Peyer's patch (tissue), 4 donors: ENCODE measurements at places on chromosomes 1 and 21.
A peak's percentile ranks its signal among the peaks of the same experiment; 100 is the strongest.

GRCh38 chr1:234848972-234849649, 239.1 kb upstream of the IRF2BP2 start:
- DNase-seq = no peak

- DNase-seq = no peak
These were observed 55.2 kb downstream of the DMRTB1 start for GRCh38 chr1:53514436-53514835.

DNA sequence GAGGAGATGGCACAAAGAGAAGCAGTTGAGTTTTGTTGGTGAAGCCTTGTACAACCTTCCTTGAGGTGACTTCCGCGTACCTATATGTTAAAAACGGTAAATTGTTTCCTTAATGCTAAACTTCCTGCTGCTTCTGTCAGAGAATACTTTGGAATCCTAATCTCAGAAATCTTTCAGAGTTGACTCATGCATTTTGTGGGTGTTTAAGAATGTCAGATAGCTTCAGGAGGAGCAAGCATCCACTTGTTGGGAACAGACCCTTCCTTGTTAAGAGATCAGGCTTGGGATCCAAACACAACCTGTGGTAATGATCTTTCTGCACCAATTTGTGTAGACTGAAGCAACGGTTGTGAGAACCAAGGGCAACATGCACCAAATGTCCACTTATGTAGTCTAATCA, 29.5 kb downstream of the AK4 start:
- no peak for DNase-seq

DNA sequence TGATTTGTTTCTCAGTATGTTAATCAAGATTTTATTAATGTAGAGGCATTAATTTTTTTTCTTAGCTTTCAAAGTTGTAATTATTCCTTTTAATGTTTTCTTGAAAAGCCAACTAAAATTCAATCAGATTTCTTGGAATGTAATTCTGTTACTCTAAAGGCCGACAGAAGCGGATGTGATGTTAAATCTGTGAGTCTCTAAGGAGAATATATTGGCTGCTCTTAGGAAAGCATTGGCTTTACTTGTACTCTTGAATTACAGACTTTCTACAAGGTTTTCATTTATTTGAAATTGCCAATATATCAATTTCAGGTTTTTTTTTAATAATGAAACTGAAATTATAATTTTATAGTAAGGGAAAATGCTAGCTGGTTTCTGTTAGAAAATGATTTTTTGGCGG, 29.2 kb downstream of the RRP15 start:
- DNase-seq = no peak

- DNase-seq = no peak
These were observed 280.1 kb downstream of the HHAT start for GRCh38 chr1:210608767-210609166.

DNA sequence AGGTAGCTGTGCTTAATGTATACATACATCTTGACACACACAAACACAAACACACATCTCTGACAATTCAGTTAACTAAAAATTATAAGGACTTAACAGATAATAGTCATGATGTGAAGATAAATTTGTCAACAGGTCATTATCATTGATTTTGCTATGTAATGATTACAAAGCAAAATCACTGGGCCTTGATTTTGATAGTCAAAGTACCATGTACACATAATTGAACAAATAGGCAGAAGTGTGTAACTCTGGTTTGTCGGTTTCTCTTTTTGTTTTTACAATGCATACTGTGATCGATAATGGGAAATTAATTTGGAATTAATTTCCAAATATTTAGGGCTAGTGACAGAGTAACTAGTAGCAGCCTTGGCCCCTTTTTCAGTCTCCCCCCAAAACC, 30.8 kb downstream of the PTBP2 start:
- DNase-seq = no peak

GRCh38 chr1:18481190-18481920, 625 bp downstream of the KLHDC7A start:
- DNase-seq = no peak

- no peak for DNase-seq
These were observed 50.0 kb downstream of the HHAT start for GRCh38 chr1:210378736-210379135.

DNA sequence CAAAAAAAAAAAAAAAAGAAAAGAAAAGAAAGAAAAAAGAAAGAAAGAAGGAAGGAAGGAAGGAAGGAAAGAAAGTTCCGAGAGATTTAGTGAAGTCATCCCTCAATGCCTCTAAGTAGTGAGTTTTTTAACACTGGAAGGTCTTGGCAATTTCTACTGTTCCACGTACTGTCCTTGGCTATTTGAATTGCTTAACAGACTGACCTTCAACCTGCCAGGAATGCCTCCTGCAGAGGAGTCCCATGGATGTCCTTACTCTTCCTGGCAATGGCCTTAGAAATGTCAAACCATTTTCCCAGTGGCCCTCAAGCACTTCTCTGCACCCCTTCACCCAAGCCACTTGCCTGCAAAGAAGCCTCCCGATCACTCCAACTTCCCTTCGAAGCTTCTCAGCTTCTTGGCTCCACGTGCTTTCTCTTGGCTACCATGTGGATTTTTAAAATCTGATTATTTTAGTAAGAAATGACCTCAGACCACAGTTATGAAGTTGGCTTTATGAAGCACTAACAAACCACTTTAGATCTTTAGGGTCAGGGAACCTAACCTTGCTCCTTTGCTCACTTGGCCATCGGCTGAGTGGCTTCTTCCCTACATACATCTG, 43.7 kb upstream of the ABCG1 start:
- no peak for DNase-seq

DNA sequence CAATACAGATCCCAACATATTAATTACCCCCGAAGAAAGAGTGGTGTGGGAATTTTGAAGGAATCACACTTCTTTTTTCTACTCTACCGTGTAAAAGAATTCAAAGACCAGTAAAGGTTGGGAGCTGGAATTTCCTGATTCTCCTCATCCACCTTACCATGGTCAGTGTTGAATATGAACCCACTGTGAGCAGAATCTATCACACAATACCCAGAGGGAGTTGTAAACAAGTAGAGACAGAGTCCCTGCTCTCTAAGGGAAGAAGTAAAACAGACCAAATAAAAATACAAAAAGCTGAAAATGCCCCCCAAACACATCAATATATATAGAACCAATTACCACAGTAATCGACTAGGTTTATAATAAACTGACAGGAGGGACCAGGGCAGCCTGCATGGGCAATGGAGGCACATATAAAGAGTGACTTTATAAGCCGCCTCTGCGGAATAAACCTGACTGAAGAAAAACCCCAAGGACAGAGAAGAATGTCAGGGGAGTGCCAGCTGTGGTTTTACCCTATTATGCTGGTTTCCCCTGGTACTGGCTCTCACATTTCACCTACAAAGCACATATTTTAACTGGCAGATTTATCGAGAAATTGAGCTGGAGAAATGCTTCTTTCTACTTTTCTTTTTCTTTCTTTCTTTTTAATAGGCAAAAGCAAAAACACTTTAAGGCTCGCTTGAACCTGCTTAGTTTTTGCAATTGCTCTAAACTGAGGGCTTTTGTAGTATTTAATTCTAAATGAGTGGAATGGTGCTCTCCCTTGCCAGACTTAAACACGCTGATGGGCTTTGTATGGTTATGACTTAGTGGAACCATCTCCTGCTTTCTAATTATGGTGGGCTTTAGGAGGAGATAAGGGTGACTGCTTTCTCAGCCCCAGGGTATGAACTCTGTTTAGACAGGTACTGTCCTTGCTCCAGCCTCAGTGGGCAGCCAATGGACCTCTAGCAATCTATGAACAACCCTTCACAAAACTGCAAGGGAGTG, 244.8 kb downstream of the ASTN1 start:
- no peak for DNase-seq

GRCh38 chr1:205913451-205914154, 29.7 kb downstream of the SLC26A9 start:
- DNase-seq = no peak

DNA sequence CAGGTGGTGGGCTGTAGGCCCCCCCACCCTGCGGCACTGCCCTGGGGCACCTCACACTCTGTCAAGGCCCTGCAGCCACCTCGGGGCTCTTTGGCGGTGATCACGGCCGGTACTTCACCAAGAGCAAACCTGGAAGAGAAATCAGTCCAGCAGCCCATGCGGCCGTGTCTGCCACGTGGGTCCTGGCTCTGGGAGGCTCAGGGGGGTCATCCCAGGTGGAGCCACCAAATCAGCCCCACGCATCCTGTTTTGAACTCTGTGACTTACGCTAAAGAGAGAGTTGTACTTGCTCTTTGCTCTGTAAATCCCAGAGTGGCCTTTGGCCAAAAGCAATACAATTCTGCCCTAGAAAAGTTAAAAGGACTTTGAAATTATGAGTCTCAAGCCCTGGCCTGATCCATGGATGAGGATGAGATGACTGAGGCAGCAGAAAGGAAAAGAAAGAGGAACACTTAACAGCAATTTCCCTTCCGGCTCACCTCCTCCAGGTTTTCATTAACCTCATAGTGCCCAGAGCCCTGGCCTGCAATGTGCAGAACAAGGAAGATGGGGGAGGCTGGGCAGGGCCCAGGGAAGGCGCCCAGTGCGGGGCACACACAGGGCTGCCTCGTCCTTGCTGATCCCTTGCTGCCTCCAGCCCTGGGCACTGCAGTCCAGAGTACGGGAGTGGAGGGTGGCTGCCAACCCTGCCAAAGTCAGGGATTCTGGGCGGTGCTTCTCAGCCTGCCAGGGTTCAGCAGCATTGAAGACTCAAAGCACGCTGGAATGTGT, 337.0 kb downstream of the MATN1 start:
- peak; percentile 15 for DNase-seq

- DNase-seq = no peak
These were observed 18.7 kb upstream of the ZNF362 start for GRCh38 chr1:33237579-33237978.

GRCh38 chr1:145828367-145829026, 4.5 kb downstream of the POLR3C start:
- no peak for DNase-seq

DNA sequence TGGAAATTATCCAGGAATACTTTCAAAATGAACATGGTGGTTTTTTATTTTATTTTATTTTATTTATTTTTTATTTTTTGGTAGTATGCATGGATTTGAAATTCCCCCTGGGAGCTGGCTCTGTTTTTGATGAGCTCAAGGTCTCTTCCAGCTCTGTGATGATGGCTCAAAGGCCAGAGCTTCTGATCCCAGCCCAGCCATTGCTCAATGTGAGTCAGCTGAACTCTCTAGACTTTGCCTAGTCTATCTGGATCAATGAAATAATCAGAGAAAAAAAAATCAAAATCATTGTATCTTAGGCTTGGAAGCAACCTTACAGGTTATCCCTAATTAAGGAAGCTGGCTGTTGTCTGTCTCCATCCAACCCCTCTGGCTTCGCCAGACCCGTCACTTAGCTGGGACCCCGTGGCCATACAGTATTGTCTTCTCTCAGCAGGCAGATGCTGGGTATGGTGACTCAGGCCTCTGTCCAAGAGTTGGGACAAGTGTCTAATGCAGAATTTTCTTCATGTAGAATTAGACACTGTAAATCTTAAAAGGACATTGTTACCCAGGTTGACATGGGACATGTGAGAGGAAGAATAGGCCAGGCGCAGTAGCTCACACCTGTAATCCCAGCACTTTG, 90.2 kb upstream of the LPGAT1 start:
- DNase-seq = no peak

GRCh38 chr21:27269644-27270043, 302.8 kb upstream of the ADAMTS5 start:
- no peak for DNase-seq

DNA sequence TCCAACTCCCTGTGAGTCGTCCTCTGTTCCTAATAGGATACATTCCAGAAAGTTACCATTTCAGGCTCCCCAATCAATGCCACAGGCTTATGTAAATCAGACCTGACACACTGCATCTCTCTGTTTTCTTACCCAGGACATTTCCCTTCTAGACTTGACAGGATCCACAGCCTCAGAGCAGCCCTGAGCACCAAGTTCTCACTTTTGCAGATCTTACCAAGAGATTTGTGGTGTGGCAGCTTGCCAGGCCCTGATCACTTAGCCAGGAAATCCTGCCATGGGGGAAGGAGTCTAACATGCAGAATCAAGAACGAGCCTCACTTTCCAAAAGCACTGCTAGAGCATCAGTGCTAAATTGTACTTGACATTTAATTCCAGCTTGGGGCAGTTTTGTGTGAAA, 202.9 kb downstream of the TBX15 start:
- DNase-seq = no peak

- no peak for DNase-seq
These were observed 26.5 kb downstream of the LRRN2 start for GRCh38 chr1:204659056-204659455.

- no peak for DNase-seq
These were observed 5.5 kb downstream of the TRABD2B start for GRCh38 chr1:47991673-47992072.

DNA sequence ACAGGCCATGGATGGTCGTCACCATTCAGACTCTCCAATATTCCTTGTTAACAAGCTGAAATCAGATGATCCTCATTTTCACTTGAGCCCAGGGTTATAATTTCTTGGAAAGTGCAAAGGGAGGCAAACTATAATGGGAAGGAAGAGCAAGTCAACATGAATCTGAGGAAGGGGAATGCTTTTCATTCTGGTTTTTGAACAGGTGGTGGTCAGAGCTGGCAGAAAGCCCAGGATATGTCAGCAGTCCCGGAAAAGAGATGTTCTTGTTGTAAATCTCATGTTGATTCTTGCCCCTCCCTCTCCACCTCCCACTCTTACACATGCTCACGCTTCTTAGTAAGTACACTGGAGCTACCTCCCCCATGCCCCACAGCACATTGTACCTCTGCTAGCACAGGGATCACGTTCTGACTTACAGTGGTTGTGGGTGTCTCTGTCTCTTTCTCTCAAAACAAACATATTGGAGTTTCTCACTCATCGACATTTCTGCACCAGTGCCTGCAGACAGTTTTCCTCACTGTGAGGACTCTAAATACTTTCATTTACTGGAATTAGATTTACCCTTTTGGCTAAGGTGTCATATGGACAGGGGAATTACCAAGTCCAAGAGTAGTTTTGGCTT, 77.6 kb downstream of the XCL2 start:
- DNase-seq = peak; percentile 47

DNA sequence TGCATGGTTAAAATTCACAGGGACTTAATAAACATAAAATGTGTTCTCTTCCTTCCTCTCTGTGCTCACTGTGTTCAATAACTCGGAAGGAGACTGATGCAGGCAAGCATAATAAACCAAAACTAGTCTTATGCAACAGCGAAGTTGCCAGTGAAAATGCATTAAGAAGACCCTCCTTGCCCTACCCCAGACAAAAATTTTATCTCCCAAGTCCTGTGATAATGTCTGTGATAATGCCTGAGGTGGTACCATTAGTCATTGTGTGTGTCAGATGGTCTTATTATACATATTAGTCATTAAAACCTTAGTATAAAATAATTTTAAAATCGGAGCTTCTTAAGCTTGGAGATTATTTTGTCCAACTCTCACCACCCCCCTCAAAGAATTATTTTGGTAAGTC, 97.8 kb downstream of the NGF start:
- DNase-seq = no peak

DNA sequence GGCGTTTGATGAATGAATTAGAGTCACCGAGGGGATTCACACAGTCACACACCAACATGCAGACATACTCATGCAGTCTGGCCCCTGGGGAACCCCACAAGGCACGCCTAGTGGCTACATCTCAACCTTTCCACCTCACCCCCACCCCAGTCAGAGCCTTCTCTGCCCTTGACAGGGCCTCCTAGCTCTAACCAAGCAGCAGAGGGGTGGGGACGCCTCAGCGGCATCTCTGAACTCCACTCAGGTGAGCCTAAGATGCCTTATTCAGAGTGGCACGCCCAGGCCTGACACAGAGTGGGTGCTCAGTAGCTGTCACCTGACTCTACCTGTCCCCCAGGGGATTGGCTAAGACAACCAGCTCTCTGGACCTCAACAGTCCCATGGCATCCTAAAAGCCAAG, 3.7 kb upstream of the SDC3 start:
- DNase-seq = peak; percentile 39

GRCh38 chr1:46098027-46098712, 34.3 kb downstream of the PIK3R3 start:
- DNase-seq = no peak
